ENCODE measurements at places on chromosomes 5 and 9.

DNA sequence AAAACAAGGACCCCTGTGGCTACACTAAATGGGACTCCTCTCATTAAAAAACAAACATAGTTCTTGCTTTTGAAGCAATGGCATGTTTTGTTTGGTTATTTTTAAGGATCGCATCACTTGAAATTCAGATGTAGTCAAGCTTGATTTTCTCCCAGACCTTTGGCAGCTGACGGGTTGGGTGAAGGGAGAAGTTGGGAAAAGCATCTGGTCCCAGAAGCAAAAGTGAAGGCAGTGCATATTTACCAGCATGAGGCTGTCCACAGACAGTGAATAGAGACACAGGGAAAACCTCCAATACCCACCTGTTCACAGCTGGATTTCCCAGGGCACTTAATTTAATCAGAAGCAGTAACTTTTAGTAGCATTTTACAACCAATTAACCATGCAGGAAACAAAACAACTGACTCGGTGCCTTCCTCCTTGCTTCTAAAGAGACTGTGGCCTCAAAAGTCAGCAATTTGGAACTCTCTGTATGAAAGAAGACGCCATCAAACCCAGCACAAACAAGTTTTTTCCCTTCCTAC, 245.4 kb downstream of the EBF1 start:
- DNase-seq, result no peak

- no peak for DNase-seq
Measured at GRCh38 chr5:101534491-101535110, 631.5 kb upstream of the ST8SIA4 start.

DNA sequence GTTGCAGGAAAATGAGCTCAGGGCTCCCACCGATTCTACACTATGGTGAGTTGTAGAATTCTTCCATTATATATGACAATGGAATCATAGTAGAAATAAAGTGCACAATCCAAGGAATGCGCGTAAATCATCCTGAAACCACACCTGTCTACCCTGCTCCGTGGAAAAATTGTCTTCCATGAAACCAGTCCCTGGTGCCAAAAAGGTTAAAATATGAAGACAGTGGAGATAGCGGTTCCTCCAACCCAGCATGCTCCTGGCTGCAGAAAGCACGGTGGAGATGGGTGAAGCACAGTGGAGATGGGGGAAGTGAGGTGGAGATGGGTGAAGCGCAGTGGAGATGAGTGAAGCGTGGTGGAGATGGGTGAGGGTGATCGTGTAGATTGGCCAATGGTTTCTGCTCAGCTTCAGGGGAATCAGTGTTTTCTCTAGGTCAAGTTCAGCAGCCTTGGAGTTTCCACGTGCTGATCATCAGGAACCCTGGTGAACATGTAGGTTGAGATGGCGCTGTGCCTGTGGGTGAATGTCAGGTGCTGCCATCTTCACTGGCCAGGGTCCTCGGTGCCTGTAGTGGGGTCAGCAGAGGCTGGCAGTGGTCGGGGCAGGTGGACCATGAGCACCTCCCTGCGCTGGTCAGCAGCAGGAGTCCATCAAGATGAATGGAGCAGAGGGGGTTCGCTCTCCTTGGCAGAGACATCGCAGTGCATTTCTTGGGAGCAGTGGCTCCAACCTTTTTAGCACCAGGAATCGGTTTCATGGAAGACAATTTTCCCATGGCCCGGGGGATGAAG, 20.3 kb downstream of the PAEP start:
- no peak for DNase-seq

- DNase-seq, result no peak
Measured at GRCh38 chr5:29122306-29122705, 2071.2 kb upstream of the CDH6 start.

GRCh38 chr5:143749581-143750205, 62.3 kb upstream of the HMHB1 start:
- DNase-seq, result no peak

DNA sequence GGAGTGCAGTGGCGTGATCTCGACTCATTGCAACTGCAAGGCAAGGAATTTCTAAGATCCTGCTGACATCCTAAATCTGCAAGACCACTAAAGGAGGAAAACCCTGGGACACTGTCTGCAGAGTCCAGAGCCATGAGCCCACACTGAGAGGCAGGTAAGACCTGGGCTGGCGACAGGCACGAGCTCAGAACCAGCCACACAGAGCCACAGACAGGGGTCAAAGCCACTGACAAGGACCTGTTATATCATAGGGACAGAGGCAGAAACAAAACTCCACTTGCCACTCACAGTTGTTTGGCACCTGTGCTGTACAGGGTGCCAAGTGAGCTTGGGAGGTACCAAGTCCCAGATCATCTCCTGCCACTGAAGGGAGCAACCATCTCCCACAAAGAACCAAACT, 34.2 kb downstream of the IPPK start:
- no peak for DNase-seq

- DNase-seq, result no peak
Measured at GRCh38 chr9:135692410-135692809, 6.9 kb downstream of the SOHLH1 start.

DNA sequence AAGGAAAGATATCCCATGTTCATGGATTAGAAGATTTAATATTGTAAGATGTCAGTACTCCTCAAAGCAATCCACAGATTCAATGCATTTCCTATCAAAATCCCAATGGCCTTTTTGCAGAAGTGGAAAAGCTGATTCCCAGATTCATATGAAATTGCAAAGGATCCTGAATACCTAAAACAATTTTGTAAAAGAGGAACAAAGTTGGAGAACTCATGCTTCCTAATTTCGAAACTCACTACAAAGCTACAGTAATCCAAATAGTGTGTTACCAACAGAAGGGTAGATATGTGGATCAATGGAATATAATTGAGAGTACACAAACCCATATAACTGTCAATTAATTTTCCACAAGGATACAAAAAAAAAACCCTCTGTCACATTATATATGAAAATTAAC, 154.3 kb upstream of the ZNF618 start:
- no peak for DNase-seq

DNA sequence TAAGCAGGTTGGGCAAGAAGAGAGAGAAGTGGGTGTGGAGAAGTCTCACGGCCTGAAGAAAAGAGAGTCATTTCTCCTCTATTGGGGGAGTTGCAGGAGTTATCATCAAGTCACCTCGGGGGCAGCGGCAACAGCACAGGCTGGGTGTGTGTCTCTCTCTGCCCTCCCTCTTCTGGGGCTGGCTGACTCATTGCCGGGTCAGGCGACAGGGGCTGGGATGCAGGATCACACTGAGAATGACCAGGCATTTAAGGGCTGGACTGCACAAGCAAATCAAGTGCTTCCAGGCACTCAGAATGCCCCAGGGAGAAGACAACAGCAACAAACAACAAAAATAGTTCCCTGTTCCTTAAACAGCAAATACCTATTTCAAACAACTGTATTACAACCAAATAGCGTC, 6.3 kb upstream of the EQTN start:
- DNase-seq, result no peak

GRCh38 chr5:157108976-157109375, at the start of gene HAVCR2:
TSS of gene HAVCR2 (minus strand) at chr5:157109044. CDS start at chr5:157108983, 61 bp downstream.
- no peak for DNase-seq

- no peak for DNase-seq
Measured at GRCh38 chr5:154593071-154593470, 115.0 kb upstream of the HAND1 start.

DNA sequence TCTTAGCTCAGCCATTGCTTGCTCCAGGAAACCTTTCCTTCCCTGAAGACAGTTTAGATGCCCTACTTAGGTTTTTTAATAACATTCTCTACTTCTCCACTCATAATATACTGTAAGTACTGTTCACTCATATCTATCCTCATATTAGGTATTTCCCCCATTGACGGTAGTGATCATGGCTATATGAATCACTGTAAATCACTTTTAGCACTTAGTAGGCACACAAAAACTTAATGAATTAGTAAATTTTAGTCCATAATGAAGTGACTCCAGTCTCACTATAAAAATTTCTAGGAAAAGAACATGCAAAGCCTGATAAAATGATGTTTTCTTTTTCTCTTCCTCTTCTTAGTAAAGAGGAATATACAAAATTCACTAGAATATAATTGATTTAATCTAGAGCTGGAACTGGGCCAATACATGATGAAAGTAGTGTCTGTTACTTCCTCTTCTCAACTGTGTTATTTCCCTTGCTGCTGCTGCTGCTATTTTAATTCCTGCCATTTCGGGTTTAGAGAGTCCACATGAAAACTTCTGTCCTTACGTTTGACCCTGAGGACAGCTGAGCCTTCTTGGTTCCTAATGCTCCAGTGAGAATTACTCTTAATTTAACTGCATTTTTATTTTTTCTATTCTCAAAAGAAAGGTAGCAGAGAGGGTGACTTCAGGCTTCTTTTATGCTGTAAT, 73.5 kb downstream of the LNPEP start:
- DNase-seq, result no peak

GRCh38 chr5:67361932-67362729, 165.5 kb upstream of the CD180 start:
- no peak for DNase-seq

- no peak for DNase-seq
Measured at GRCh38 chr5:174145821-174146220, 100.3 kb downstream of the NSG2 start.

GRCh38 chr9:89476546-89476945, 21.4 kb downstream of the SEMA4D start:
- DNase-seq, result no peak

DNA sequence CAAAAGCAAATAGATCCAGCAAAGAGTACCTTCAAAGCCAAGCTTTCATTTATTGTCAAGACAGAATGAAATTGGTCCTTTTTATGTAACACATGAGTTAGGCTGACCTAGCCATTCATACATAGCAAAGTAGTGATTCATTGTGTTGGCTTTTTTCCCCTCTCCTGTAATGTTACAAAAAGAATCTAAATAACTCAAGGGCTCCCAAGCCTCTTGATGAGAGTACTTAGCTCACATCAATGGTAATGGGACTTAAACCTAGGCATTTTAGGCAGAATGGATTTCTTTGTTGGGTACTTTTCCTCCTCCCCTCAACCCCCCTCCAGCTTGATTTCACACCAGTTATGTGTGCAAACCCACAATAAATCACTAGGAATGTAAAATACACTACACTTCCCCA, 123.7 kb downstream of the EBF1 start:
- DNase-seq, result no peak

DNA sequence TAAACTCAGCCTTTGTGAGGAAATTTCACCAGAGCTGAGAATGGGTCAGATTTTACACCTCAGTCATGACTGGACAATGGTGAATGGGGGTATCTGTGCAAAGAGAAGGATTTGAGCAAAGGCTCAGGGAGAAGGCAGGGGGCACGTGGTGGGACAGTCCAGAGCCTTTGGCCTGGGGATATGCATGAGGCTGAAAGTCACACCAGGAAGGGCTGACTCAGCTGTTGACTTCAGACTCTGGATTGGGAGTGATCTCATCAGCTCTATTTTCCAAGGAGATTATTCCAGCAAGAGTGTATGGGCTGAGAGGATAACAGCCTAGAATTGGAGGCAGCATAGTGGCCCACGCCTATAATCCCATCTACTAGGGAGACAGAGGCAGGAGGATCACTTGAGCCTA, 53.6 kb downstream of the SAXO1 start:
- no peak for DNase-seq

All from activated naive CD4-positive, alpha-beta T cell (primary cell).